ENCODE measurements at places on chromosomes 1 and 21.

DNA sequence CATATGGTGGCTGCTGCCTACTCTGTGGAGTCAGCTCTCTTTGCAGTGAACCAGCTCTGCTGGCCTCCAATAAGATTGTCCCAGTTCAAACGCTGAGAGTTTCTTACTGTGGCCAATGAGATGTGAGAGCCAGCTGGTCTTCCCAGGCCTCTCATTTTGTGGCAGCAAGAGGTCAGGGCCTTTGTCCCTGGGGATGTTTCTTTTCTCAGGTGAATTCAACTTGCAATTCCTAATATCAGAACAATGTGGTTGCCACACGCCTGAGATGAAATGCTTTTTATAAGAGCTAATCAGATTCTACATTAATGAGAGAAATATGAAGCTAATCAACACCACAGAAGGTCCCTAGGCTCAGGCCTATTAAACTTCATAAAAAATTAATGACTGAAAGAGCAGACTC lies 660.1 kb upstream of the CAMK1G start:
- DNase-seq: no peak

- DNase-seq: no peak
Observed at GRCh38 chr1:198232378-198232777, 75.6 kb downstream of the NEK7 start.

DNA sequence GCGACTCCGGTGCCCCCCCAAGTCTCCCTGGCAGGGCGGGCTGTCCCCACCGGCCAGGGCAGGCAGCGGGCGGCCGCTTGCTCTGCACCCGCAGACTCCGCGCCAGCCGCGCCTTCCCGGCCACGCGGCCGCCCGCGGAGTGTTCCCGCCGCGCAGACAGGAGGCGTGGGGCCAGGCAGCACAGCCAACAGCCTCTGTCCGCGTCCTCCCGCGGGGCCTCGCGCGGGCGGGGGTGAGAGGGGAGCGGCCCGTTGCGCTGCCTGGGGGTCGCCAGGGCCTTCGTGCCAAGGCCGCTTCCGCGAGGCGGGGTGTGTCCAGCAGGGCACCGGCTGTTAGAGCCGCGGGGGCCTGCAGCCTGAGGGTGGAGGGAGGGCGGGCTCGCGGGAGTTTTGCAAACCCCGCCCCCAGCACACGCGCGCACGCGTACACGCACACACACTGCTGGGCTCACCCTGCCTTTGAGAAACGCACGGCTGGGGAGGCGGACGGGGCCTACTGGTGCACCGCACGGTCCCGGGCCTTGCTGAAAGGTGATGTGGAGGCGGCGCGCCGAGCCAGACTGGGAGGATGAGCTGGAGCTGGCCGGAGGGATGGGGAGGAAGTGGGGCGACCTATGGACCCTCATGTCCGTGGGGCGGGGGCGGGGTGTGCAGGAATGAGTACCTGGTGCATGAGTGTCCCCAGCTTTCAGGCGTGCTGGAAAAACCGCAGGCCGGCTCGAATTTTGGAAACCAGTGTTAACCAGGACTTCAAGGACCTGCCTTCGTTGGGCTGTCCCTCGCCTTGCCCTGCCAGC lies 41.5 kb downstream of the KIAA1614 start:
- peak; percentile 76 for DNase-seq

- peak; percentile 70 for DNase-seq
Observed at GRCh38 chr1:160309571-160309970, 24.6 kb upstream of the PEX19 start.

DNA sequence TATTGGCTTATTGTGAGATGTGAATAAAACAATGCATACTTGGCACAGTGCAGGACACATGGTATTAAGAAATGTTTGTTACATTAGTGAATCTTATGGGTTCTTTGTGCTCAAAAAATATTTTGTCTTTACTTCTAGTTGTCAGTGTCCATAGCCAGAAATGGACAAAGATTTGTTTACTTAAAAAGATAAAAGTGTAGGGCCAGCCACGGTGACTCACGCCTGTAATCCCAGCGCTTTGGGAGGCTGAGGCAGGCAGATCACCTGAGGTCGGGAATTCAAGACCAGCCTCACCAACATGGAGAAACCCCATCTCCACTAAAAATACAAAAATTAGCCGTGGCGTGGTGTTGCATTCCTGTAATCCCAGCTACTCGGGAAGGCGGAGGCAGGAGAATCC lies 654.6 kb upstream of the NEGR1 start:
- DNase-seq: no peak

DNA sequence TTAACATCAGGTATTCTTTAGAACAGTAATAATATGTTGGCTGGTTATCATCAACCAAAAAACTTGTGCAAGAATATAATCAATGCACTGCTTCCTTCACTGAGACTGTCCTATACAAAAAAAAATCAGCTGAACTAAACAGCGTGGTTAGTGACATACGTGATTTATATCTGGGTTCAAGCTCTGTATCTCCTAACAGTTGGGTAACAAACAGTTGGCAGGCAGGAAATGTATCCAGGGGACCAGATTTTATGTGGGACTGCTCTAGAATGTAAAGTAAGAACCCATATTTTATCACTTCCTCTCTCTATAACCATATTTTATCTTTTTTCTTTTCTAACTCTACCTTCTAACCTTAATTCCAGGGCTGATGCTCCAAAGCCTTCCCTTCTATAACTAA lies 8.0 kb downstream of the ACBD6 start:
- no peak for DNase-seq

DNA sequence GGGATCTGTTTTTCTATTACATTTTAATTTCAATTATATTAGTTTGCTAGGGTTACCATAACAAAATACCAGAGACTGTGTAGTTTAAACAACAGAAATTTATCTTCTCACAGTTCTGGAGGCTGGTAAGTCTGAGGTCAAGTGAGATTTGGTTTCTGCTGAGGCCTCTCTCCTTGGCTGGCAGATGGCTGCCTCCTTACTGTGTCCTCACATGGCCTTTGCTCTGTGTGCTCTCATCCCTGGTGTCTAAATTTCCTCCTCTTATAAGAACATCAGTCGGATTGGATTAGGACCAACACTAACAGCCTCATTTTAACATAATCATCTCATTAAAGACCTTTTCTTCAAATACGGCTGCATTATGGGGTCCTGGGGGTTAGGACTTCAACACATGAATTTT lies 195.2 kb upstream of the CHODL start:
- DNase-seq: no peak

- no peak for DNase-seq
Observed at GRCh38 chr1:54331091-54331772, 75.0 kb downstream of the SSBP3 start.

GRCh38 chr1:156901966-156902915 lies 8.7 kb downstream of the PEAR1 start:
- DNase-seq: no peak

- peak; percentile 89 for DNase-seq
Observed at GRCh38 chr21:15221799-15222386, 157.1 kb upstream of the NRIP1 start.

- peak; percentile 99 for DNase-seq
Observed at GRCh38 chr1:153773096-153773921, 1.9 kb upstream of the SLC27A3 start.

DNA sequence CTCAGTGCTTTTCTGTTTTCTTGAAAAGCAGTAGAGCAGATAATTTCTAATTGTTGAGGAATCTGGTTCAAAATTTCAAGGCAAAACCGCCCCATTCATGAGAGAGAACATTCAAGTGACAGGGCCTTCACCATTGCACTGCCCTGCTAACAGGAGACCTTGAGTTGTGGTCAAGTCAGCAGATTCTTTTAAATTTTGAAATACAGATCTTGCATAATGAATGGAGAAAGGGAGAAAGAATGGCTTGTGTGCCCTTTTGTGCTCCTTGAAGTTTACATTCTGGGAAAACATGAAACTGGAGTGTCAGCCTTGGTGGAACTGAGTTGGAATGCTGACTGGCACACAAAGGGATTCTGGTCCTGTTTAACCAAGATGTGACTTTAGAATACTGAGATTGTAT lies 164.5 kb upstream of the UBE2U start:
- no peak for DNase-seq

- DNase-seq: no peak
Observed at GRCh38 chr1:117851687-117852086, 77.7 kb downstream of the GDAP2 start.

DNA sequence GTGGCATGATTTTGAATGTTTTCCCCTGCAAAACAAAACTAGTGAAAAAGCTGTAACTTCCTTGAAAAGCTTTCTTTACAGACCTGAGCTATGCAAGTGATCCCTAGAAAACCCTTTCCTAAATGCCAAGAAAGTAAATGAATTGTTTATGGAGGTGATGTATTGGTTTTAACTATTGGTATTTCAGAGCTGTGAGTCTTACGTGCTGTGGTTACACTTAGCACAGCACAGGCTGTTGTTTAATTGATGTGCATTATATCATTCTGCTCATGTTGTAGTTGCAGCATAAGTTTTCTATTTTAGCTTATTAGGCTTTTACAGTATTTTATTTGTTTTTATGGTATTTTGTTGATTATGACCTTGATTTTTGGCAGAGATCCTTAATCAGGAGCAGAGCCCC lies 74.1 kb upstream of the DYNLT5 start:
- no peak for DNase-seq

GRCh38 chr1:116836099-116836498 lies 73.6 kb upstream of the PTGFRN start:
- no peak for DNase-seq

- no peak for DNase-seq
Observed at GRCh38 chr1:94966033-94966432, 39.1 kb upstream of the CNN3 start.

DNA sequence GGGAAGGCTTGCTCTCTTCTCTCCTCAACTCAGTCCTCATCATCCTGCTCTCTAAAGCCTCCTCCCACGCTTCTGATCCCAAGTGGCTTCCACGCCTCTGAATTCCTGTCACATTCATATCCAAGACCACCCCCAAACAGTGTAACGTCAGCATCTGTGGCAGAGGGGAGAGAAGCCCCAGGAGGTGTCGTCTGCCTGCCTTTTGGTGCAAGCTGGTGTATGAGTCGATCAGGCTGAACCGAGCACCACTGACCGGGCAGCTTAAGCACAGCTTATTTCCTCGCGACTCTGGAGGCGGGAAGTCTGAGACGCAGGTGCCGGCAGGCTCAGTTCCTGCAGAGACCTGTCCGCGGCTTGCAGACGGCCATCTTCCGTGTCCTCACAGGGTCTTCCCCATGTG lies 123.8 kb upstream of the RAB4A start:
- DNase-seq: no peak

DNA sequence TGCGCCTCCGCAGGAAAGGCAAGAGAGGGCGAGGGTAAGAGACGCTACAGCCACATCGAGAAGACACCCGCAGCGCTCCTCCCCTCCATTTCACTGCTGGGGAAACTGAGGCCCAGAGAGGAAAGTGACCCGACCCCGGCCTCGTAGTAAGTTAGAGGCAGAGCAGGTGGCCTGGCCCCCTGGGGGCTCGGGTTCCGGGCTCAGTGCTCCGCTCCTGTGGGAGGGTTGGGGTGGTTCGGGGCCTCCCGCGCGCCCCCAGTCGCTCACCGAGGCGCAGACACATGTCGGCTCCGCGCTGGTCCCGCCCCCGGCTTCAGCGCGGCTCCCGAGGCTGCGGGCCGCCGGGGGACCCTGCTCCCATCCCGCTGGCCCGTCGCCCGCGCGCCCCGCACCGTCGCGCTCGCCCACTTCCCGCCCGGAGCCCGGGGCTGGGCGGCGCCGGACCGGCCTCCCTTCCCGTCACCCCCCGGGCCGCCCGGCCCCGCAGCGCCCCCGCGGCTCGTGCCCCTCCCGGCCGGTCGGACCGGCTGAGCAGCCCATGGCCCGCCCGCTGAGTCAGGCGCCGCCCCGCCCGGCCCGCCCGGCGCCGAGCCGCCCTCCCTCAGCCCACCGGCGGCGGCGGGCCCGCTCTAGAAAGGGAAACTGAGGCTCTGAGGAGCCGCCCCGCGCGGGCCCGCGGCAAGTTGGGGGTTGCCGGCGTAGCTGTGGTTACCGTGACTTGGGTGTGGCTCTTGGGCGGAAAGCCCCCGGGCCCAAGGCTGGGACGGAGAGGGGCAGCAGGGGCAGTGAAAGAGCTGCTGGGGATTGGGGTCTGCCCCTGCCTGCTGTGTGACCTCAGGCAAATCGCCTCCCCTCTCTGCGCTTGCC lies at the start of gene TMEM54:
Gene TMEM54 (minus strand): TSS at position 434 of the 867 bp plus-strand sequence. CDS start 151 bp downstream, at position 283.
- DNase-seq: peak; percentile 76

DNA sequence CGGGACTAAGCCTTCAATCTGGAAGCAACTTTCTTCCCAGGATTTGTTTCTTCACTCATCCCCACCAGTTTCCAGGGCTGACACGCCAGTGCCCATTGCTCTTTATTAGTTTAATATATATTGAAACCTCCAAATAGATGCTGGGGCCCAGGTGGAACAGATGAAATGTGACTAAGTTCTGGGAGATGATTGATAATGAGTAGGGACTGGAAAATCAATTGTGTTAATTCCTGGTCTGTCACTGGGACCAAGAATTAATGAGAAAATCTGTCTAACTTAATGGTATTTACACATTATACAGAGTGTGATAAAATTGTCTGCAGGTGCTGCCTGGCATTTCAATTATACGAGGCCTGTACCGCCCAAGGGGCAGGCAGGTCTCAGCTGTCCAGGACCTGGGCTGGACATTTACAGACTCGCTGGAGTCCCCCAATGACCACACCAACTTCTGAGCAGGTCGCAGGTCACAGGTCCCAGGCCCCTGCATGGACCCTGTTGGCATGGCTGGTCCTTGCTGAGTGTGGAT lies 35.8 kb downstream of the UBIAD1 start:
- DNase-seq: no peak

DNA sequence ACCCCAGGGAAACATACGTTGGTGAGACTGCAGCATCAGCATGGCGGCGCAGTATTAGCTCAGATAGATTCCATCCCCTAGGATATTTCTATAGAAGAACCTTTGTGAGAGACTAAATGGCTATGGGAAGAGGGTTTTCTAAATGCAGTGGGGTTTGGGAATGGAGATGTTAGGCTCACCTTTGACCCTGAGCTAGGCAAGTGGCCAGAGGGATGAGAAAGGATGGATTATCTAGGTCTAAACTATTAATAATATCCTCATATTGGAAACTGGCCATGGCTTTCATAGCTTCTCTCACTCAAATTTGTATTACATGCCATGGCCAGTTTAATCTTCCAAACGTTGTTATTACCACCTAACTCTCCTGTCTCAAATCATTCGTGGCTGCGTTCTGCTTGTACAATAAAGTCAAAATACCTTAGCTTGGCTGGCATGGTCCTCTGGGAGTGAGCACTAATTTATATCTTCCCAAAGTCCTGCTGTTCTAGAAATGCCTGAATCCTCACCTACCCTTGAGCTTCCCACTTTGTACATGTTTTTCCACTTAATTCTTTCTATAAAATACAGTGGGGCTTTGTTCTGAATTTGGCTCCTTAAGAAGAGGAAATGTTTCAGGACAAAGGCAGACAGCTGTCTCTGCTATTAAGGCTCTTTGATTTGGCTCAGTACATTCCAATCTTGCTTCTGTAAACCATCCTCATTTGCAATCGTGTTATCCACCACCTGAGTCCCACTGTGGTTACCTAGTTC lies 31.0 kb upstream of the COG2 start:
- DNase-seq: no peak

DNA sequence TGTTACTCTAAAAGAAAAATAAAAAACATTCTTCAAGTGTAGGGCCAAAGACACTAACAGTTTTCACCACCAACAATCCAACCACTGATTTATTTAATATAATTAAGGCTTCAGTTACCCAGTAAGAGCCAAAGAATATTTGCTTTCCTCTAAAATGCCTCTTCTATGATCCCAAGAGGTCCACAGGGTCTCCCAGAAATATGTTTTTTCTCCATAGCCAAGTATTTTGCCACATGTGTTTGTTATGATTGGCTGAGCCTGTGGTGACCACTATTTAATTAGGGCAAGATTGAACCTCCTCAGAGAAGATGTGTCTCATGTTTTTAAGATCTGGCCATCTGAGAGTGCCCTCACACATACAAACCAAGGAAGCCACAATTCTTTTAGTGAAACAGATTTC lies 135.9 kb downstream of the TPR start:
- DNase-seq: no peak

GRCh38 chr1:24489674-24490073 lies 13.0 kb upstream of the RCAN3 start:
- DNase-seq: no peak
